GF-D8 (cell line): ENCODE measurements at places on chromosomes 3 and 15.

GRCh38 chr3:145094355-145094941, 1066.5 kb downstream of the PLOD2 start:
- no peak for DNase-seq

- no peak for DNase-seq
Observed at GRCh38 chr15:26146202-26146601, 283.1 kb upstream of the ATP10A start.

GRCh38 chr3:179837374-179837773, 184.5 kb downstream of the USP13 start:
- no peak for DNase-seq

DNA sequence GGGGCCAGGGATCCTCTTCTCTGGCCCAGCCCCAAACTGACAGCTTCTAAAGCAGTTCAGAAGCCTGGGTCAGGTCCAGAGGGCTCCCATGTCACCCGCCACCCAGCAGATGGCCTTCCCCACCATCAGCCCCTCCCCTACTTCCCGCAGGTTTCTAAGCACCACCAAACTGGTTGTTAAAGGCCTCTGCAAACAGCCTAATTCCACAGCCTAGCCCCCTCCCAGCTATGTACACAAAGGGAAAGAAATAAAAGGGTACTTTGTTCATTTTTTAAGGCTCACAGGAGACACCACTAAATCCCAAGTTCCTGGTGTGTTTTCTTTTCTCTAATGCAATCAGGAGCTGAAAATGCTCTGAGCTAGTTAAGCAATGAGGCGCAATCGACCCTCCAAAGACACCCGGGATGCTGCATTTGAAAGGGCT, 30.6 kb downstream of the PLCH1 start:
- DNase-seq, result no peak
